ENCODE measurements at places on chromosomes 3 and 15.

DNA sequence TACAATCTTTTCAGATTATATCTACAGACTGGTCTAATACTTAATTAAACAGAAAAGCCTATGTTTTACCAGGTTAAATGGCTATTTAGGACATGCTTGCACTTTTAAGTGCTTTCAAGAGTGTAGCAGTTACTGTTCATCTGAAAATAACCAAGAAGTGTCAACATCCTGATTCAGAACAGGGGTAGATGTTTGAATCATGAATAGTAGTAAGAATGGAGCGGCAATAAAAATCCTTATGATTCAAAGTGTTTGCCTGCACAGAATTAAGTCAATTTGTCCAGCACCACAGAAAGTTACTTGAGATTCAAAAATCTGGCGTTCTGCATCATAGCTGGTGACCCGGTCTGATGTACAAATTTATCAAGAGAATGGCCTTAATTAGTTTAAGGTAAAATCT, 48.3 kb downstream of the GREM1 start:
- no peak for DNase-seq

DNA sequence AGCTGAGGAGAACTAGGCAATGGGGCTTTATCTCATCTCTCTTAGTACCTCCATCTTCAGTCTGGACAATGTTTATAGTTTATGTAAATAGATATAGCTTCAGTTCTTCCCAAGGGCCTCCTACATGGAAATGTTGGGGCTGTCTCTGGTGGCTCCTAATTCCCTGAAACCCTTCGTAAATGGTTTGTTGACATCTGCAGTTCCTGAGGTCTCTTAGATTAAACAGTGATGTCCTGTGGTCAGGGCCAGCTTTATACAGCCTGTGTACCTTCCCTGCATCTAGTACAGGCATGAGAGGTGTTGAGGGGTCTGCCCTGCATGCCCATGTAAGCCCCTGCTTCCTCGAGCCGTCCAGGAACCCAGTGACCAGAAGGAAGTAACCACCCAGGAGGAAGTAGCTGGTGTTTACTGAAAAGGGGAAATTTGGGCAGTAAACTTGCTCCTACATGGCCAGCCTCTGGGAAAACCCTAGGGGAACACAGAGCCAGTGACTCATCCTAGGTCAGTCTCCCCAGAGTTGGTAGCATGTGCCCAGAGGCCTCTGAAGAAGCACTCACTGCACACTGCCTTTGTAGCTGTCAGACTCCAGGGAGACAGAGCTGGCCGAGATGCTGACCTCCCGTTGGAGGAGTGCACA, 4.7 kb upstream of the TBC1D2B start:
- no peak for DNase-seq

DNA sequence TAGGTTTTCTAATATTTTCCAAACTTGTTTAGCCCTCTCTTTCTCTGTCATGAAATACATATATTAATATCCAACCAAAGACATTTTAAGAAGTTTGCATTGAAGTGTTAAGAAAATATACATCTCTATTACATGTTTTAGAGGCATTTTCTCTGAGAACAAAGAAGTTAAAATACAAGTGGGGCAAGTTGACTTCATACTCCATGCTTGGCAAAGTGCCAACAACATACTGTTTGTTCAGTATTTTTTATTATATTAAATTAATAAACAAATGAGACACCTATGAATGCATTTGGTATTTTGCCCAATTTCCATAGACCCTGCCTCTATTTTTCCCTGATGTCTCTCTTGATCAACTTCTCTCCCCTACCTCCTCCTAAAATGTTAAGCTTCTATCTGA, 232.8 kb upstream of the MRPL3 start:
- no peak for DNase-seq

GRCh38 chr3:30617069-30617468, 10.7 kb downstream of the TGFBR2 start:
- DNase-seq: no peak

DNA sequence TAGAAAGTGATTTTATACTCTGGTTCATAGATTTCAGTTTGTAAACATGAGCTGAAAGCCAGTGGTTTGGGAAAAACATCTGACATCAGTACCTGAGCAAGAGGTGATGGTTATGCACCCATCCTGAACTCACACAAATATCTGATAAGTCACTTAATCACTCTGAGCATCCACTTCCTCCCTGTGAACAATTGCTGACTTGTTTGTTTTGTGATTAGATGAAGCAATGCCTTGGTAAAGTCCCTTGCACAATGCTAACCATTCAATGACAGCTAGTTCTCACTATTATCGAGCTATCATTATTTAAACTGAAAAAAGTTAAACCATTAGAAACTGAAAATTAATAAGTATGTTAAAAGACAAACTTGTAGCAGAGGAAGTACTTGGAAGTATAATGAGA, 303.0 kb downstream of the PLOD2 start:
- DNase-seq: no peak

GRCh38 chr3:111702996-111703985, 108.1 kb upstream of the ZBED2 start:
- DNase-seq: no peak

- no peak for DNase-seq
These were observed 46.5 kb downstream of the CD86 start for GRCh38 chr3:122101646-122102045.

- DNase-seq: no peak
These were observed 536.8 kb downstream of the CADM2 start for GRCh38 chr3:85495602-85496001.

Measured in 8988T (cell line).